Smooth muscle cell of the umbilical artery (primary cell): ENCODE measurements at places on chromosomes 1 and 21. TPM values are rescaled to one million over a fixed set of nuclear protein-coding genes. Genes with fewer than 3 reads are reported as not detected.

OR2M3 gene
- total RNA-seq: not detected in 2 replicates

PEAR1 gene
- 4.5 and 13.6 TPM in 2 replicates for total RNA-seq

AADACL3 gene
- total RNA-seq: not detected in 2 replicates

GNG4 gene
- 0.83 and 0.89 TPM in 2 replicates for total RNA-seq

AMY1B gene
- total RNA-seq: not detected in 2 replicates

COL8A2 gene
- total RNA-seq: 9.2 and 19.6 TPM in 2 replicates

MAP1LC3C gene
- total RNA-seq: under 0.01 and 0.42 TPM in 2 replicates

NBPF4 gene
- total RNA-seq: not detected in 2 replicates

CRYBG2 gene
- total RNA-seq: not detected in 2 replicates

NMNAT2 gene
- 1.2 and 11.3 TPM in 2 replicates for total RNA-seq

OR2L13 gene
- not detected in 2 replicates for total RNA-seq

HSPA6 gene
- 0.30 and 1.1 TPM in 2 replicates for total RNA-seq

PTPN22 gene
- total RNA-seq: 1.5 and 4.8 TPM in 2 replicates

TNFAIP8L2 gene
- not detected in 2 replicates for total RNA-seq

CFHR5 gene
- total RNA-seq: not detected in 2 replicates

TNFRSF1B gene
- total RNA-seq: 3.0 and 10.6 TPM in 2 replicates

OVAAL gene
- not detected in 2 replicates for total RNA-seq

AMY1C gene
- total RNA-seq: not detected in 2 replicates

ARHGEF10L gene
- total RNA-seq: 15.4 and 22.3 TPM in 2 replicates

FGR gene
- total RNA-seq: not detected in 2 replicates

CELSR2 gene
- total RNA-seq: 3.0 and 4.5 TPM in 2 replicates

SLAMF9 gene
- total RNA-seq: 0.09 TPM in 1 of 2 replicates, not detected in the other

ZNF644 gene
- total RNA-seq: 51.7 and 62.4 TPM in 2 replicates

PDZK1 gene
- total RNA-seq: 0.28 and 0.30 TPM in 2 replicates

NTNG1 gene
- 0.30 and 2.2 TPM in 2 replicates for total RNA-seq

DISP3 gene
- total RNA-seq: under 0.01 TPM in 2 replicates

CCDC30 gene
- total RNA-seq: 0.69 and 0.89 TPM in 2 replicates

UTP25 gene
- total RNA-seq: 9.2 and 12.7 TPM in 2 replicates

BTBD19 gene
- total RNA-seq: 11.9 and 17.0 TPM in 2 replicates

ZFYVE9 gene
- 38.0 and 38.4 TPM in 2 replicates for total RNA-seq

FOXD2 gene
- 0.05 TPM in 1 of 2 replicates, not detected in the other for total RNA-seq

MMEL1 gene
- 0.37 TPM in 1 of 2 replicates, not detected in the other for total RNA-seq

ALX3 gene
- not detected in 2 replicates for total RNA-seq

SELENBP1 gene
- total RNA-seq: 11.2 and 14.6 TPM in 2 replicates

LCE2A gene
- total RNA-seq: not detected in 2 replicates

ATAD3C gene
- 0.09 TPM in 1 of 2 replicates, not detected in the other for total RNA-seq

SYTL1 gene
- total RNA-seq: 0.23 and 0.59 TPM in 2 replicates

LMOD1 gene
- total RNA-seq: 10.1 and 27.0 TPM in 2 replicates

RHOC gene
- 348 and 414 TPM in 2 replicates for total RNA-seq

RBP7 gene
- total RNA-seq: not detected in 2 replicates

OR2T33 gene
- not detected in 2 replicates for total RNA-seq

TFAP2E gene
- total RNA-seq: under 0.01 and 0.42 TPM in 2 replicates
